Fibroblast of the conjunctiva (primary cell): ENCODE measurements at places on chromosomes 2 and 18.

- DNase-seq = no peak
Measured at GRCh38 chr2:191637182-191638078, 40.5 kb upstream of the NABP1 start.

DNA sequence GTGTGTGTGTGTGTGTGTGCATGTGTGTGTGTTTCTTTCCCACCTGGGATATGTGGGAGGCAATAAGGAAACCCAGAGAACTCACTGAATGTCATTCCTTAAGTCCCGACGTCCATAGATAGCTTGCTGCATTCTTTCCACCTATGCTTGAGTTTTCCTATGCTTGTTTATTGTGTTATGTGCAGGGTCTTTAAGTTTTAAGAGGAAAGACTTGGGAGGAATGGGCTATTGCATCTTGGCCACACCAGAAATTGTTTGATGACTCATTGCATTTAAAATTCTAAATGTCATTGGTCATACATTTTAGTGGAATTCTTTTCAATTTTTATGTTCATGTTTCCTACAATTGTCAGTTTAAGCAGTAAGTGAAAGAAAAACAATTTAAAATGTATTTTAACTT lies 33.7 kb downstream of the STARD6 start:
- DNase-seq = no peak

DNA sequence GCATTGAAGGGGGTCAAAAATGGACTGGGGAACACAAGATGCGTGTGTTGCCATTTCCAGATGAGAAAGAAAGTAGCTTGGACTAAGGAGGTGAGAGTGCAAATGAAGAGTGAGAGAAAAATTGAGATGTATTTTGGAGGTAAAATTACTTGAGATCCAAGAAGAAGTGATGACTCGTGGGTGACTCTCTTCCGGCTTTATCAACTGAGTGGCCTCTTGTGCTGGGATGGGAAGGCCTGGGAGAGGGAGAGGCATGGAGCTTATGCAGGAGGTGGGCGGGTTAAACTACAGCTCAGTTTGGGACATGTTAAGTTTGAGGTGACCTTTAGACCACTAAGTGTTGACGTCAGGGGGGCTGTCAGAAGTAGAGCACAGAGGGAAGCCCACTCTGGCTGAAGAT lies 34.9 kb downstream of the SULT1C2 start:
- DNase-seq = no peak

GRCh38 chr2:43934567-43934966 lies 61.2 kb downstream of the LRPPRC start:
- DNase-seq = no peak

GRCh38 chr2:107525406-107525805 lies 301.3 kb upstream of the RGPD4 start:
- peak; percentile 56 for DNase-seq
